ENCODE measurements at places on chromosomes 3 and 15.

DNA sequence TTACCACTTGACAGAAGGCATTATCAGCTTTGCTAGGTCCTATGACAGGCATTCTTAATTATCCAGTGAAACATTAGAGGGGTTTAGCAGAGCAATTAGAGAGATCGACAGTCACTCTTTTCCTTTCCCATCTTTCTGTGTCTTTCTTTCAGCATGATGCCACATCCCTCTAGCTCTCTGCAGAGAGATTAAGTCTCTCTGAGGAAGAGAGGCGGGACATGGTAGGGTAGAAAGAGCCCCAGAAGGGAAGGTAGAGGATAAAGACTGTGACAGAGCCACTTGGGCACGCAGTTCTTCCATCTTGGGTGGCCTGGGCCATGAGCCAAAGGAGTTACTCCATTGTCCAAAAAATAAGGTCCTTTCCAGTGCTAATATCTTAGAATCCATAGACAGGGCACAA lies 55.8 kb downstream of the HHLA2 start:
- no peak for DNase-seq

GRCh38 chr3:123286308-123287023 lies 84.7 kb downstream of the SEC22A start:
- peak; percentile 40 for DNase-seq

DNA sequence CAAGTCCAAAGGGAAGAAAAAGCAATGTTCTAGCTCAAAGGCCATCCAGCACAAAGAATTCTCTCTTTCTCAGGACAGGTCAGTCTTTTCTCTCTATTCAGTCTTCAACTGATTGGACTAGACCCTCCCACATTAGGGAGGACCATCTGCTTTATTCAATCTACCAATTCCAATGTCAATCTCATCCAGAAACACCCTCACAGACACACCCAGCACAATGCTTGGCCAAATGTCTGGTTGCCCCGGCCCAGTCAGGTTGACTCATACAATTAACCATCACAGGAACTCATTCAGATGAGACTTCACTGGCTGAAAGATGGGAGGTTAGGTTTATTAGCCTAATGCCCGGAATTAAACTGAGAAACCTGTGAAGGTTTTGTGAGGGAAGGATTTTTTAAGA lies 32.4 kb downstream of the ACAN start:
- DNase-seq = no peak

- no peak for DNase-seq
Measured at GRCh38 chr3:143123353-143123984, 3.9 kb downstream of the CHST2 start.

- no peak for DNase-seq
Measured at GRCh38 chr3:151203051-151203420, at the start of gene GPR171. GPR171 (minus strand) TSS chr3:151203216; CDS start chr3:151199386, 3,830 bp downstream.

DNA sequence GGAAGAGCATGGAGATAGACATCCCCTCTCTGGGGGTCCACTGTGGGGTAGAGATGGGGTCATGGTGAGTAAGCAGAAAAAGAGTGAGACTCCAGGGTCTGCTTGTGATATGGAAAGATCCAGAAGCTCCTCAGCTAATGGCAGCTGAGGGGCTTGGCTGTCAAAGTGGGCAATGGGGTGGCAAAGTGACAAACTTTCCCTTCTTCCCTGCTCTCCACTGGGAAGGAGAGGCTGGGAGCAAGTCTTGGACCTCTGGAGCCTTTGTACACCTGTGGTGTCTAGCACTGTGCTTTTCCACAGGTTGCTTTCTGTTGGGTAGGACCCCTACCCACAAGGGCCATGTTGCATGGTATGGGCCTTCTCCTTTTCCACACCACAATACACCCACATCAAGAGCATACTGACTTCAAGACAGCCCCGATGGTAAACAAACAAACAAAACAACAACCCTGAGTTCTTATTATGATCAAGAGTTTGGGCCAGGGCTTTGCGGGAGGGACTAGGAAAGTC lies 3.5 kb downstream of the ITGA11 start:
- DNase-seq = no peak

DNA sequence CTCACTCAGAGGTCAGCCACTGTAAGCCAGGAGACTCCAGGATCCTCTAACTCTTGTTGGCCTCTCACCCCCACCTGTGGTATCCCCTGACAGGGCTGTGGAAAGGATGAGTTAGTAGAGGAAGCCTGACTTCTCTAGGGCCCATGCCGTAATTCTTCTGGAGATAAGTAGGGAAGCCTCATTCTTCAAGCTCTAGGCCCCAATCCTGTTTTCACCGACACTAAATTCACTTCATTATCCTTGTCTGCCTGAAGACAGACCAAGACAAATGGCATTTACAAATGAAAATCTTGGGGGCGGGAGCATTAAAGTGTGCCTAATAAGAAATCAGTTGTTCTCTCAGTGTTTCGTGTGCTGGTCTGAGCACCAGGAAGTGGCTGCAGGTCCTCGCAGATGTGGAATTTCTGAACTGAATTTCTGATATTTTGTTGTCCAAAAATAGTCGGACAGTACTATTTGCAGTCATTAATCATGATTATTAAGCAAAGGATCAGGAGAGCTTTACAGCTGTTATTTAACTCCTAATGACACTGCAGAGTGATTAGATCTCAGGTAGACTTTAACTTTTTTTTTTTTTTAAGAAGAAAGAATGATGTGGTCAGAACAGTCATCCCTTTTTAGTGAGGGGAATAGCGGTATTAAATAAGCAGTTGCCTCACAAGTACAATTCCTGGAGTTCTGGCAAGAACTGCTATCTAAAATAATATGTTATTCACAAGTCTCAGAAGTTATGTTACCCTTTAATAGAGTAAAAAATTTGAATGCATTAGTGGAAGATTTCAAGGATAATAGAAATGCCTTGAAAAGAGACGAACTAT lies 58.4 kb downstream of the RBMS3 start:
- DNase-seq = peak; percentile 46

- DNase-seq = peak; percentile 90
Measured at GRCh38 chr3:147298511-147298982, 107.8 kb downstream of the ZIC4 start.

GRCh38 chr3:47347217-47347801 lies 33.5 kb upstream of the PTPN23 start:
- no peak for DNase-seq

DNA sequence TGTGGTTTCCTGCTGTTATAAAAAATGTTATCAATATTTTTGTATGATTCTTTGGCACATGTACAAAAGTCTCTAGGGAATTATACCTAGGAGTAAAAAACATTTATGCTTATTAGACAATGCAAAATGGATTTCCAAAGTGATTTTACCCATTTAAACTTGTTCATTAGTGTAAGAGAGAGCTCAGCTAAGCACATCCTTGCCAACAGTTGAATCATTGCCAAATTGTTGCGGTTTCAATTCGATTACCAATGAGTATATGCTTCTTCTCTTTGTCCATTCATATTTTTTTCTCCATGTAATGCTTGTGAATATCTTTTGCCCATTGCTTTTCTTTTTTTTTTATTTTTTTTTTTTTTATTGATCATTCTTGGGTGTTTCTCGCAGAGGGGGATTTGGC lies 17.2 kb downstream of the CASR start:
- DNase-seq = no peak

- DNase-seq = no peak
Measured at GRCh38 chr3:172107403-172107802, 68.0 kb downstream of the FNDC3B start.

GRCh38 chr15:42890161-42890913 lies 30.2 kb downstream of the TTBK2 start:
- peak; percentile 88 for DNase-seq

DNA sequence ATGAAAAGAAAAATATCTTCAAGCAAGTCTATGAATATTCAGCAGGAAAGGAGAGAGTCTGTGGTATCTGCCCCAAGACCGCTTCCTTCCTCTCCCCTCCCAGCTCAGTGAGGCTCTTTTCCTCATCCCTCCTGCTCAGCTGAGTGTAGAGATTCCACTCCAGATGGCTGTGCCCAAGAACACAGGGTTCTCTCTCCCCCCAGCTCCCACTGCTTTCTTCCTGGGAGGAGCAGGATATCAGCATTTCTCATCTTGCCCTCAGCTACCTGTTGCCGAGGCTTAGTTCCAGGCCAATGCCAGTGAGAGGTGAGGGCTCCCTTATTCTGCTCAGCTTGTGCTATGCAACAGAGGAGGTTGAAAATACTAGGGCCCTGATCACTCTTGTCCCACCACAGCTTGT lies 211.9 kb downstream of the SV2B start:
- DNase-seq = no peak

GRCh38 chr3:66110840-66111239 lies 72.1 kb upstream of the MAGI1 start:
- DNase-seq = no peak

- DNase-seq = no peak
Measured at GRCh38 chr3:188150982-188151381, 3.0 kb upstream of the LPP start.

- DNase-seq = peak; percentile 29
Measured at GRCh38 chr3:13419505-13420044, 547 bp downstream of the NUP210 start.

DNA sequence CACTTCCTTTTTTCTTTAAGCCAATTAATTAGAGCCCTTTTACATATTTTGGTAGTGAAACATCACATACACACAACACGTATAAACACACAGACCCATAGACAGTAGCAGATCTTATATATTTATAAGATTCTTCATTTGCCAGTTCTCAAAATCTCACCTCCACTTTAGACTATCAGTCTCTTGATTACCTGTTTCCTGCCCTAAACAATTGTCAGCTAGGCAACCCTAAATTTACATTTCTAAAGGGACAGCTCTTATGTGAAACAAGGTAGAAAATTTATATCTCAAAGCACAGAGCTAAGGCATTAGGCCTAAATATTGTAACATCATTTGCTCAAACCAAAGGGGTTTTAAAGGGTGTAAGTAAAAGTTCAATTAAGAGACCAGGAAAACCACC lies 28.9 kb downstream of the SETMAR start:
- DNase-seq = no peak

DNA sequence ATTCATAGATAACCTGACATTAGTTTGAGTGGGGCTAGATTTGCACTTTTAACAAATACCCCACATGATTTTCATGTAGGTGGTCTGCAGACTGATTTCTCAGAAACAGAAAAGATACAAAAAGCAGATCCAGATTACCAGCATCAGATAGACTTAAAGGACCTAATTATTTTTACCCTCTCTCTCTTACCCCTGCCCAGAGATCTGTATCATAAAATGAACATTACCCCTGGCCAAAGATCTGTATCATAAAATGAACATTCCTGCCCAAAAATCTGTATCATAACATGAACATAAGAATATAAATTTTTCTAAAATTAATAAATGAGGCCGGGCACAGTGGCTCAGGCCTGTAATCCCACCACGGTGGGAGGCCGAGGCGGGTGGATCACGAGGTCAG lies 14.6 kb upstream of the TRPC1 start:
- DNase-seq = no peak

DNA sequence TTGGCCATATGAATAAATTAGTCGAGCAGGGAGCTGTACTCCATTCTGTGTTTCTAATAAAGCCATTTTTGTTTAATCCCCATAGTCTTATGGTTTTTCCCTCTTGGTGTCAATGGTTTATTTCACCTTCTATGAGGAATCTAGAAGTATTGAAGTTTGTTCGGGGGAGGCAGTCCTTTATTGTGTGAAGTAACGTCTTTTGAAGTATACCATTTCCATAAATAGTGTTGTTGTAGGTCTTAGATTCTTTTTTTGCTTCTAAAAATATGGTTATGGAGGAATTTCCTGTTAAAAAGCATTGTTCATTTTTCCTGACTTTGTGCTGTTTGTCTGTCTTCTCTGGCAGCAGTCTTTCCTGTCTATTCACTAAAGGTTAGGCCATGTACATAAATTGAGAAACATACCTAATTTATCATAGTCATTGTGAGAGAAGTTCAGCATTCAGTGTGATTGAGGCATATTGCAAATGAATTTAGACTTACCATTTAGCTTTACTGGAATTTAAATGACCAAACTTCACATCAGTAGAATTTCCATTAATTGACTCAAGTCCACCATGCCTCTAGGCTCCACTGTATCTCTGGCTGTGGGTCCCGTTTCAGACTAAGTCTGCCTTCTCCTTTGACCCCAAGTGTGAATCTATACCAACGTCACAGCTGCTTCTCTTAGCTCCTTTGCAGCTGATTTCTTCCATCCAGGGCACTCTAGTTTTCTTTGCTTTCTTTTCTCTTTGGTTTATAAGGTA lies 37.3 kb downstream of the YEATS2 start:
- no peak for DNase-seq

DNA sequence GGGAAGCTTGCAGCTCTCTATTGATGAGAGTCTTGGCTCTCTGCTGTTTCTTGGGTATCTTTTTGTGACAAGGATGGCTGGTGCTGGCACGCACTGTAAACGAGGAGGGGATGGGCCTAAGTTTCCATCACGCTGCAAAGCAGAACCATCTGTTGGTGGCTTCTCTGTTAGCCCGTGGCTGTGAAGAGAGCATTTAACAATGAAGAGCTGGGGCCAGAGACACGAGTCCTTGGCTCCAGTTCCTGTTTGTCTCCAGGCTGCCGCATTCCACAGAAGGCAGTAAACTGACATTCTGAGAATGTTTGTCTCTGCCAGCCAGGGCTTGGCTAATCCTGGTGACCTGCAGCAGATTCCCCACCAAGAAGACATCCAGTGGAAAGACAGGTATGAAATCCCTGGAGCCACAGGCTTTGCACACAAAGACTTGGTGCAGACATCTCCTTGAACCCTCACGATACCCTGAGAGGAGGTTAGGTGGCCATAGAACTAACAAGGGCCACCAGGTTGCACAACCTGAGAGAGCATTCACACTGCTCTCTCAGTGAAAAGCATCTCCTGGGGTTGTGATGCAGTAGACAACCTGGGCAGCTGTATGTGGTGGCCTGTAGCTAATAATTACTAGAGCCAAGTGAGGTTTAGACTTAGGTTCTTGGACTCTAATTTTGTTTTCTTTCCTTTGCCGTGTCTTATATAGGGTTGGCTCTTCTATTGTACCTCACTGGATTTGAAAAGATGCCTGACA lies 130.9 kb downstream of the ASB7 start:
- DNase-seq = no peak

GRCh38 chr3:54137311-54137710 lies 15.0 kb downstream of the CACNA2D3 start:
- DNase-seq = no peak

DNA sequence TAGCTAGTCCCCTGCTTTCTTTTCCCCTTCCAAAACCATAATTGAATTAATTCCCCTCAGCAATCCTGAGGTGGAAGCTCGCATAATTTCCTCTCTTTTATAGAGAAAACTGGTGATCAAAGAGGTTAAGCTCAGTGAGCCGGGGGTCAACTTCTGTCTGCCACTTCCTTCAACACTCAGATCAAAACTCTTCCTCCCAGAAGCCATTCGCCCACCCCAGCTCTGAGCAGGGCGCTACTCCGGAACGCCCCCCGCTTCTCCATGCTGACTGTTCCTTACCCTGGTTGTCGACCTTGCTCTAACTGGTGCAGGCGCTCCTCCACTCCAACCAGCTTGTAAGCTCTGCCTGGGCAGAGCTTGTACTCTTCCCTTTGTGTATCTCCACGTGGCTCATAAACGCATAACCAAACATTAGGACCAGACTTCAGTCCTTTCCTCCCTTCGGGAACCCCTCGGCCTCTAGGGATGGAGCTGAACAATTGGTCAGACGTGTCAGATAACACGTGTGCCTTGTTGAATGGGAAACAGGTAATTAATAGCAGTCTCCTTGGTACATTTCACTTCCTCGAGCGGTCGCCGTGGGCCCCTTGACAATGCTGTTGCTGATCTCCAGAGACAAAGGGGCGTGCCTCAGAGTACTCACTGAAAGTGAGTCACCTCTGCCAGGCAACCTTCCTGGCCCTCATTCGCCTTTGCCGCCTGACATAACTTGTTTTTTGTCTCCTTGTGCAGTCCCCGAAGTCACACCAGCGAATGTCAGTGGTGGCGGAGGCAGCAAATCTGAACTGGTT lies 71.8 kb downstream of the IL5RA start:
- no peak for DNase-seq
